Thyroid gland (tissue), 4 donors: ENCODE measurements at places on chromosomes 3 and 15. TPM values are rescaled to one million over a fixed set of nuclear protein-coding genes. Genes with fewer than 3 reads are reported as not detected.

GRCh38 chr3:130442284-130442683 lies 74.7 kb upstream of the COL6A6 start:
- H3K36me3 ChIP-seq, result no peaks in the 10 kb centered on the region
- no peak for DNase-seq
- H3K27ac ChIP-seq, result no peak overlapping the region

DNA sequence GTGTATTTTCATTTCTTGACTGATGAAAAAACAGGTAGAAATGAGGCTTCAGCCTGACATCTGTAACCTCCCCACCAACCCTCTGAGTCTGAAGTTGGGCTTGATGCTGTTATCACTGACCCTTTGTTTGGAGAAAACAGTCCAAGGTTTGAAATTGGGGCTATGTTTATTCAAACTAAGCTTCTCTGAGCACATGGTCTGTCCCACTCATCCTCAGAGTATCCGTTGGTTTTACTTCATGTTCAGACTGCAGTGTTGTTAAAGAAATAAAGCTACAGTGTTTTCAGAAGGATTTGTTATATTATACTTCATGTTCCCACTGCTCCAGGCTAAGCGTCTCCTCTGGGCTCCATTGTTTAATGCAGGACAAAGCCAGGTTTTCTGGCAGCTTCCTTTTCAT lies 6.0 kb downstream of the MAPKBP1 start:
- DNase-seq, result no peak
- no peaks in the 10 kb centered on the region for H3K27me3 ChIP-seq
- no peaks in the 10 kb centered on the region for H3K36me3 ChIP-seq
- no peak overlapping the region for H3K4me3 ChIP-seq

DNA sequence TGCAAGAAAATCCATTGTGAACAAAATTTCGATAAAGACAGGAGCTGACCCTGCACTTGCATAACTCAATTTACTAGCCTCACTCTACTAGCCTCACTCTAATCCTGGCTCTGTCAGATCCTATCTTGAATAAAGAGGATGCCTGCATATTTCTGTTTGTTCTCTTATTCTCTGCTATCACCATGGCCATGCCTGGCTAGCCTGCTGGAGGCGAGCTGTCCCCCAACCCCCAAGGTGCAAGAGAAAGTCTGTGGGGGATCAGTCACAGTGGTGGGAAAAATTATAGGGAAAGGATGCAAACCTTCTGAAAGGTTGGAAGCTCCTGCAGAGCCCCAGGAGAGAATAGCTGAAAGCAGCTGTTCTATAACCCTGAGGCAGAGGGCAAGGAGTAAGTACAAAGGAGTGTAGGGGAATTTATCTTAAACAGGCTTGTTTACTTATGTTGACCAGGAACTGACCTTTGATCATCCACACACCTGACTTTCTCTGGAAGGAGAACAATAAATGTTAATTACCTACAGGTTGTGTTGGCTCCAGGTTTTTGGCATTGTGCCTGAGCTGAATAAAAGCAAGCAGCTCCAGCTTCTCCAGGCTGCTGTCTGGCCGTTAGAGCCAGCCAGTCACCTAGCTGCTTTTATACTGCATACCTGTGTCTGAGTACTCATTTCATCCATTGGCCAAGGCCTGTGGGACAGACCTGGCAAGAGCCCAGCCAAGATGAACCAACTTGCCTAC lies 137.7 kb upstream of the RASGRP1 start:
- DNase-seq, result peak; percentile 43
- H3K4me1 ChIP-seq, result no peaks in the 10 kb centered on the region
- no peaks in the 10 kb centered on the region for H3K36me3 ChIP-seq
- H3K27ac ChIP-seq, result no peak overlapping the region
- no peak overlapping the region for H3K4me3 ChIP-seq
- H3K27me3 ChIP-seq, result no peaks in the 10 kb centered on the region

DNA sequence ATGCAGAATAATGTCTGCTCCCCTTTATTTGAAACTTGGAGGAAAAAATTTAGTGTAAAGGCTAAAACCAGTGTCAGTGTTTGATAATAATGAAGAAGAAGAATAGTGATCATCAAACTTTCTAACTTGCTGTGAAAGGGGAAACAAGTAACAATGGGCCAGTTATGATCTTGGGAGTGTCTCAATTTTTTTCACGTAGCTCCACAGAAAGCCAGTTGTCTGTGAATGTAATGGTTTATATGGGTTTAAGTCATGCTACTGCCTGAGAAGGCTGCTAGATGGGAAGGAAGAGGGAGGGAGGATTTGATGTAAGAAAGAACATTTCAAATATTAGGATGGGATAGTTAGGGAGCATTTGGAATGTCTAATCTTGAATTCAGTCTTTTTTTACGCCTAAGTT lies 21.1 kb upstream of the SSR3 start:
- no peak for DNase-seq
- H3K27ac ChIP-seq, result no peak overlapping the region
- no peaks in the 10 kb centered on the region for H3K27me3 ChIP-seq
- H3K36me3 ChIP-seq, result no peaks in the 10 kb centered on the region
- H3K4me1 ChIP-seq, result no peaks in the 10 kb centered on the region

DNA sequence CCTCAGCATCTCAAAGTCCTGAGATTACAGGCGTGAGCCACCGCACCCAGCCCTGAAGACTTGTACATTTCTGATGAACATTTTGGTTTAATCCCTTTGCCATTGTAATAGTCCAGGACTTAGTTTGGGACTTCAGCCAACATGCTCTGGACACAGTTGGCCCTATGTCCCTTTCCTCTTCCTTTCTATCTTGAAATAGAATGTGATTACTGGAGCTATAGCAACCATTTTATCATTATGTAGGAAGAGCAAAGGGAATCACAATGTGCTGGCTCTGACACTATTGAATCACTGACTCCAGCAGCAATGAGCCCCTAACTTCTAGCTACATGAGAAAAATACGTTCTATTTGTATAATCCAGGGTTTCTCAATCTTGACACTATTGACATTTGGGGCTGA lies 34.8 kb upstream of the MRPL3 start:
- H3K36me3 ChIP-seq, result no peaks in the 10 kb centered on the region
- H3K4me3 ChIP-seq, result no peak overlapping the region
- H3K27me3 ChIP-seq, result no peaks in the 10 kb centered on the region
- H3K27ac ChIP-seq, result no peak overlapping the region

DNA sequence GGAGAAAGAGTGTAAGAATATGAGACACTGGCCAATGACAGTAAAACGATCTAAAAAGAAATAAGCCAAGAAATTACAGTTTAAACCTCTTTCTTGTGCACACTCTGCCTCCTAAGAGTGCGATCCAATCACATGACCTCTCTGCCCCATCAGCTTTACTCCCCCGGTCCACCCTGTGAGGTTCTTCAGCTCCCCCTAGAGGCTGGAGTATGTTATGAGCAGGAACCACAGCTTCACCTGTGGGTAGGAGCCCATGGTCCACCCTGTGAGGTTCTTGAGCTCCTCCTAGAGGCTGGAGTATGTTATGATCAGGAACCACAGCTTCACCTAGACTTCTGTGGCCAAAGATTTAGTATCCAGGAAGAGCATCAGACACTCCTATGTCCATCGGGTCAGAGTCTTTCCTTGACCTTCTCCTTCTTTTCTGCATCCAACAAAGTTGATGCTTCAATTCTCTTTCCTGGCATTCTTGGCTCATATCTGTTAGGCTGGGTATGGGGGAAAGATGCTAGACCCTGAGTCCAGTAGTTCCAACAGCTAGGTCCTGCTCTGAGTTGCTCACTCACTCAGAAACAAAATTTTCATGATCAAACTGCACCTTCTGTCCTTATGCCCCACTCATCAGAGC lies 164.0 kb downstream of the MINAR1 start:
- H3K27me3 ChIP-seq, result no peaks in the 10 kb centered on the region
- peak; percentile 47 for DNase-seq
- H3K36me3 ChIP-seq, result no peaks in the 10 kb centered on the region
- no peaks in the 10 kb centered on the region for H3K4me1 ChIP-seq

GRCh38 chr15:68365140-68365745 lies 66.7 kb downstream of the ITGA11 start:
- H3K27me3 ChIP-seq, result no peaks in the 10 kb centered on the region
- H3K4me3 ChIP-seq, result no peak overlapping the region
- no peaks in the 10 kb centered on the region for H3K36me3 ChIP-seq
- H3K4me1 ChIP-seq, result peaks cover 44% of the 10 kb centered on the region
- peak; percentile 89 for DNase-seq
- H3K27ac ChIP-seq, result peak overlapping the region; percentile 96

The ARGFX gene
- not detected for total RNA-seq

The C3orf62 gene
- 6.2 TPM for total RNA-seq

The OR5K2 gene
- not detected for total RNA-seq

The ADAMTSL3 gene
- 7.1 TPM for total RNA-seq

The GASK1A gene
- total RNA-seq, result 2.6 TPM
